ENCODE measurements at places on chromosomes 2 and 18.

- no peak for DNase-seq
Observed at GRCh38 chr2:157725846-157726245, 97.2 kb upstream of the ACVR1C start.

- no peak for DNase-seq
Observed at GRCh38 chr2:131045286-131046027, 47.8 kb downstream of the FAM168B start.

DNA sequence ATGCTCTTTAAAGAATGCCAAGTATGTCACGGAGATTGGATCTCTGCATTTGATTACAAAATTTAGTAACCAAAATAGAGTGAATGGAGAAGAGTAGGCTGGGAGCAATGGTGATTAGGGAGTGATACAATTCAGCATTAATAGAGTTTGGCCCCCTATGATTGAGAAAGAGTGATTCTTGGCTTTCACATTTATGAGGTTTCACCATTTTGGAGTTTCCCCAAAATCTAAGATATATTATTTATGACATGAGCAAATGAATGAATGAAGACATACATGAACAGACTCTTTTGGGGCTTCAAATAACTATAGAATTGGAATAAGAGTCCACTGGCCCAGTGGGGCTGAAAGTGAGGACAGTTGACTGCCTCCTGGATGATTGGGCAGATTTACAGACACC is 255.2 kb downstream of the LPIN1 start:
- DNase-seq, result no peak

DNA sequence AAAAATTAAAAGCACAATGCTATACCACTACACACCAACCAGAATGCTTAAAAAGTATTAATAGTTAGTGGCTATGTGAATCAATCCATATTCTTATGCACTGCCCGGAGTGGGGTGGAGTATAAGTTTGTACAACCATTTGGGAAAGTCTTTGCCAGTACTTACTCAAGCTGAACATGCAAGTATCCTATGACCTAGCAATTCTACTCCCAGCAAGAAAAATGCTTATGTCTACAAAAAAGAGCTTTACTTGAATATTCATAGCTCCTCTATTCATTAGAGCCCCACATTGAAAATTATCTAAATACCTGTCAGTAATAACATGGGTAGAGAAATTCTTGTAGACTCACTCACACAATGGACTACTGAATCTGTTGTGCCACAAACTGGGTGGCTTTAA is 21.4 kb upstream of the CNOT11 start:
- DNase-seq, result no peak

GRCh38 chr2:75822336-75822735 is 111.6 kb upstream of the GCFC2 start:
- no peak for DNase-seq

DNA sequence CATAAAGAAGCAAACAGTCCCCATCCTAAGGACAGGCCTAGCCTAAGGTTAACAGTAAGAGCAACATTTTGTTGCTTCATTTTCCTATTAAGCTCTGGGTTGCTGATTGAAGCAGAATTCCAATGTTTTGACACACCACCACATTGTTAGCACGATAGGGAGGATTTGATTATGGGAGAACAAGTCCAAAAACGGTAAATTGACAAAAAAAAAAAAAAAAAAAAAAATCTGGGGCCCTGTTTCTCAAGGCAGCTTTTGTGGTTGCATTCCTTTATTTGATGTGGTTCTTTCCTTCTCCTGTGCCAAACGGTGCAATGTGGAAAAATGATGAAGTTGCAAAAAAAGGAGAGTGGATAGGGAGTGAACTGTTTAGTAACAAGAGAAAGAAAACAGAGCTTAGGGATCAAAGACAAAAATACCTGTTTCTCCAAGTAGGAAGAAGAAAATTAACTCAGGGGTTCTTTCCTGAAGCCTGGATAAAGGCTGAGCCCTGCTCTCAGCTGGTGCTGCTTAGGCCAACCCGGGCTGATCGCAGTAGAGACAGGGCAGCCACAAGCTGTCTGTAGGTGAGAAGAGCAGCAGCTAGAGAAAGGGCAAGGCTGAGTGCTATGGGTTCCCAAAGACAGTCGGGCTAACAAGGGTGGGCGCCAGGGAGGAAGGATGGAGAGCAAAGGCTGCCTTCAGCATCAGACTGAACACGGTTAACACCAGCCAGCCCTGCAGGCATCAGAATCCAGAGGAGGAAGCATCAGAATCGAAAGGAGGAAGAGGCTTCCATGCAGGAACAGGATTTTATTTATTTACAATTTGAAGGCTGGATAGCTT is 167.8 kb upstream of the FOSL2 start:
- no peak for DNase-seq

DNA sequence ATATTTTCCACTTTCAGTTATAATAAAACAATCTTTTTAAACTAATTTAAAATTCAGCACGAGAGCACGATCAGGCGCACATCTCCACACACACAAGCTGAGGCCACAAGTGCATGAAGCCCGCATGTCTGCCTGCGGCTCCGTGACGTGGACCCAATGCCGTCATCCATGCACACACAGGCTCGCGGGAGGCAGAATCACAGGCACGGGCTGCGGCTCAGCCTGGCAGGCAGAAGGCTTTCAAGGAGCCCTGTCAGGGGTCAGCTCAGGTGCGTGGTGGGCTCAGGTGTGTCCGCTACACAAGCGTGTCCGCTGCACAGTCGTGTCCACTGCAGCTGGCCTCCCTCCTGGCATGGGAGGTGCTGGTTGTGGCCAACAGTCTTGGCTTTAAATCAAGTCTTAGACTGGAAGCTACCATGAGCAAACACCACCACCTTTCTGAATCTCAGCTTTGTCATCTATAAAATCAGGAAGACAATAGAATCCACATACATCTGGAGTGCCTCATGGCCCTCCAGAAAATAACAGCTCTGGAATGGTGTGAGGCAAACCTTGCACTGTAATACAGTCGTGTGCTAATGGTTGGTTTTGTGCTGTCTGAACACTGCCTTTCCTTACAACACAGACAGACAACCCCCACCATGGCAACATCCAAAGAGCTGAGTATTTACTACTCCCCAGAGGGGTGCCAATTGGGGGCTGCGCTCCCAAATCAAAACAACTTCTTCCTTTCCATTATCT is 210.1 kb downstream of the NDUFA10 start:
- DNase-seq, result no peak

Measured in T-helper 2 cell (primary cell).